ENCODE measurements at places on chromosomes 4 and X. TPM values are rescaled to one million over a fixed set of nuclear protein-coding genes. Genes with fewer than 3 reads are reported as not detected.

AKAP4 gene
- total RNA-seq: not detected

PROM1 gene
- total RNA-seq: not detected

IQCM gene
- total RNA-seq: not detected

PCDH10 gene
- total RNA-seq: 1.5 TPM

GAGE1 gene
- total RNA-seq: not detected

VCX2 gene
- total RNA-seq: not detected

NLGN4X gene
- 1.3 TPM for total RNA-seq

INTU gene
- 1.5 TPM for total RNA-seq

WDR19 gene
- 18.6 TPM for total RNA-seq

LCORL gene
- 4.8 TPM for total RNA-seq

CLCN5 gene
- total RNA-seq: 12.6 TPM

ARHGAP24 gene
- 25.9 TPM for total RNA-seq

TRIM60 gene
- not detected for total RNA-seq

G3BP2 gene
- total RNA-seq: 90.3 TPM

ZCCHC18 gene
- total RNA-seq: 1.1 TPM

ACSL1 gene
- 36.3 TPM for total RNA-seq

HS6ST2 gene
- 0.09 TPM for total RNA-seq

BEND2 gene
- total RNA-seq: not detected

RAB41 gene
- total RNA-seq: not detected

WDFY3 gene
- total RNA-seq: 51.2 TPM

PDCL2 gene
- not detected for total RNA-seq

CTAG1B gene
- not detected for total RNA-seq

CSAG3 gene
- total RNA-seq: not detected

ART3 gene
- total RNA-seq: not detected

DYNLT3 gene
- total RNA-seq: 30.3 TPM

ANKRD50 gene
- total RNA-seq: 22.8 TPM

FAM53A gene
- 7.8 TPM for total RNA-seq

MAGED4 gene
- total RNA-seq: 40.2 TPM

GABRE gene
- 20.4 TPM for total RNA-seq

NUP62CL gene
- total RNA-seq: not detected

CABS1 gene
- total RNA-seq: not detected

FAM193A gene
- total RNA-seq: 16.9 TPM

RNF175 gene
- not detected for total RNA-seq

H2BW2 gene
- total RNA-seq: not detected

C4orf50 gene
- not detected for total RNA-seq

GLRB gene
- 2.3 TPM for total RNA-seq

KLKB1 gene
- total RNA-seq: not detected

SSX2B gene
- not detected for total RNA-seq

FAT4 gene
- total RNA-seq: 18.3 TPM

PDGFC gene
- 30.5 TPM for total RNA-seq

RADX gene
- not detected for total RNA-seq

L1CAM gene
- 0.34 TPM for total RNA-seq
